ENCODE measurements at places on chromosomes 3 and 15.

DNA sequence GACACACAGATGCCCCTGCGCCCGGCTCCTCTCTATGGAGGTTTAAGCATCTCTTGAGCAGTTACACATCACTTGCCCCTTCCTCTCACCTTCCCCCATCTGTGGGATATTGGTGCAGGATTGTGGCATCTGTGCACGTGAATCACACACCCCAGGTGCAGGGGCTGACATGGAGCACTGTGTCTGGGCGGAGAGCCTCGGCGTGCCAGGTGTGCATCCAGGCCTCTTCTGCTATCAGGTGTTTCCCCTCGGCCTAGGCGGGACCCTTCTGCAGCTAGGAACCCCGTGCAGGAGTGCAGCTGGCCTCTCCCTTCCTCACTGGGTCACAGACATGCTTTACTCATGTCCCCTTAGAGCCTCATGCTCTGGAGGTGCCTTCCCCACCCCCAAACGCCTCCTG lies 33.4 kb upstream of the MUC13 start:
- no peak for DNase-seq

GRCh38 chr15:81337713-81338157 lies 13.8 kb upstream of the STARD5 start:
- DNase-seq, result no peak

DNA sequence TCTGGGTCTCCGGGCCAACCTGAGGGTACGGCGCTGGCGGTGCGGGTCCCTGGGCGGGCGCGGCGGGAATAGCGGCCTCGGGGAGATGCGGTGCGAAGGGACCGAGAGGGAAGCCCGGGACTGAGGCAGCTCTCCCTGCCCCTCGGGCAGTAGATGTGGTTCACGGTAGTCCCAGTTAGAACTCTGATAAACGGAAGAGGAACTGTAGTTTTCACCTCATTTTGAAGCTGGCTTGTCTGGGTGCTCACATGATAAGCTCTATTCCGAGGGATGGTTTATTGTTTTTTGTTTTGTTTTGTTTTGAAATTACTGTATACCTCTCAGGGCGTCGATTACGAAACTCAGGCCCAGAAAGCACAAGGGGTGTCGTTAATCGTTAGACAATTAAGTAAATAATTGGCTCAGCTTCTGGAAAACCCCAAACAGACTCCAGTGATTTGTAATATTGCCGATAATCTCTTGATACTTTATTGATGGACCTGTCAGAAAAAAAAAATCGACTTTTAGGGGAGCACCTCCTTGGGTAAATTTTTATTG lies 413 bp downstream of the NUSAP1 start:
- no peak for DNase-seq

GRCh38 chr3:49638445-49638844 lies 35.7 kb upstream of the APEH start:
- DNase-seq, result peak; percentile 78

- DNase-seq, result no peak
These were observed 80.9 kb downstream of the FRMD4B start for GRCh38 chr3:69305011-69305410.
